Activated naive CD8-positive, alpha-beta T cell treated with anti-CD3 and anti-CD28 coated beads, Interleukin-2, amount 10 ng/mL, durations not matched to agents 7 days and 5 days (primary cell): ENCODE measurements at places on chromosomes 11 and 22.
A peak's percentile ranks its signal among the peaks of the same experiment; 100 is the strongest.

DNA sequence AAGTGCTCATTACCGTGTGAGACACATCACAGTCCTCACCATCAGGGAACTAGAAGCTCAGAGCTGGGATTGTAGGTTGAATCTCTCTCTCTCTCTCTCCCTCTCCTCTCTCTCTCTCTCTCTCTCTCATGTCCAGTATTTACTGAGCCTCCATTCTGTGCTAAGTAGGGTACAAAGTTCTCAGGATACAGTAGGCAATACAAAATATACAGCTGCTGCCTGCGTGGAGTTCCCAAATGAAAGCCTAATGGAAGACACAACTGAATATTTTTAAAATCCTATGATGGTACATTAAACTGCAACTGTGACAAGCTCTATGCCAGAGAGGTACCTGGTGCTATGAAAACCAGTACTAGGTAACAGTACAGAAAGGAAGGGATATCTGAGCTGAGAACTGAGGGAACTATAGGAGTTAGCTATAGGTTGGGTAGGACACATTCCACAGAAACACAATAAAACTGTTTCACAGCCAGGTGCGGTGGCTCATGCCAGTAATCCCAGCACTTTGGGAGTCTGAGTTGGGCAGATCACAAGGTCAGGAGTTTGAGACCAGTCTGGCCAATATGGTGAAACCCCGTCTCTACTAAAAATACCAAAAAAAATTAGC, 9.6 kb upstream of the PRG2 start:
- H3K4me3 ChIP-seq, result no peak overlapping the region
- no peaks in the 10 kb centered on the region for H3K27me3 ChIP-seq
- H3K27ac ChIP-seq, result no peak overlapping the region

DNA sequence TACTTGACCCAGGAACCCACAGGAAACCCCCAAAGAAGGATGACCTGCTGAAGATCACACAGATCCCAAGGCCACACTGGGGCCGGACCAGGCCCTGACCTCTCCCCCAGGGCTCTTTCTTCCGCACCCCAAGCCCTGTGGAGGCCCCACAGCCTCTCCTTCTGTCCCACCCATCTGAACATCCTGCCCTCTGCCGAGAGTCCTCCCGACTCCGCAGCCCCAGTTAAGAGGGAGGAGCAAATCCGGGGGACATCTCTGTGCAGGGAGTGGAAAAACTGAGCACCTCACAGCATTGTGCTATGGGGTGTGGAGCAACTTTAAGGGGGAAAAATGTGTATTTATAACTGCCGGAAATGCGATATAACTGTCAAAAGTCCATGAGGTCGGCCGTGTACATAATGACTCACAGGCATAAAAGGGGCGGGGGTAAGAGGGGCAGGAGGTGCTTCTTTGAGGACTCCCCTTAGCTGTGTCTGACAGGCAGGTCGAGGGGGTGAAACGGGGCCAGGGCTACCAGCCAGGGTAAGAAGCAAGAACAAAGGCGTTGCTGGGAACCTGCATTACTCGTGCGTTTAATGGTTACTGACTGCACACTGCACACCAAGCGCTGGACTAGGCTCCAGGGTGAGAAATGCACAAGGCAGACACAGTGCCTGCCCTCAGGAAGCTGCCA, 57.2 kb downstream of the WNT11 start:
- peaks cover 9% of the 10 kb centered on the region for H3K27me3 ChIP-seq
- no peaks in the 10 kb centered on the region for H3K36me3 ChIP-seq
- H3K27ac ChIP-seq, result no peak overlapping the region
- peaks cover 21% of the 10 kb centered on the region for H3K4me1 ChIP-seq
- no peak for DNase-seq
- H3K4me3 ChIP-seq, result no peak overlapping the region

DNA sequence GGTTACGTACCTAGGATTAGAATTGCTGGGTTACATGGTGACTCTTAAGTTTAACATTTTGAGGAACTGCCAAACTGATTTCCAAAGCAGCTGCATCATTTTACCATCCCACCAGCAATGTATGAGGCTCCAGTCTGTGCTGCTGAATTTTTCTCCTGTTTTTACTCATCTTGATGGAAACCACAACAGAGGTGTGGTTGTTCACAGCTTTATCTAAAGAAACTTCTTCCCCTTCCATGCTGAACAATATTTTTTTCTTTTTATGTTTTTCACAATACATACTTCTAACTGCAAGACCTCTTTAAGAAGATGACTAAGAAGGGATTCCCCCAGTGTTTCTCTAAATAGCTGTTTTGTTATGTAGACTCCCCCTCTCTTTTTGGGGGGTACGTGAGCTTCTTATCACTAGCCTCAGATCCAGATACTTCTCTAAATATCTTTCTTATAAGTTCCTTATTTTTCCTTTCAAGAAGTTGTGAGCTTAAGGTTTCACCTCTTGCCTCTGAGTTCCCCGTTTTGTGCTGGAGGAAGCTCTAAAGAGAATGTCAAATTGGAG, 24.0 kb downstream of the TCP11L1 start:
- peaks cover 17% of the 10 kb centered on the region for H3K4me1 ChIP-seq
- no peaks in the 10 kb centered on the region for H3K27me3 ChIP-seq
- DNase-seq, result no peak

DNA sequence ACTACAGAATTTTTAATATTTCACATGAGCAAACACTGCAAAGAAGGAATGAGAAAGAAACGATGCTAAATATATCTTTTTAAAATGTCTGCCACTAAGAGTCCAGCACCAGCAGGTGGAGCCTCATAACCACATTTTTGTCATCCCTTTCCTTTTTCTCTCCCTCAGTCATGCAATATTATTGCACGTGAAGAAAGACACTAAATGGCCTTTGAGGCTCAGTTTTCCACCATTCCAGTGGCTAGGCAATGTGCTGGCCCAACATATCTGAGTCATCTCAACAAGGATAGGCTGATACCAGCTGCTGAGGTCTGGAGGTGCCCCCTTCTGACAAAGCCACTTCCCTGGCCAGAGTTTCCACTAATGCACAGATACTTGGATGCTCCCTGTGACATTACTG, 1.8 kb downstream of the ALKBH8 start:
- H3K4me1 ChIP-seq, result peaks cover 43% of the 10 kb centered on the region
- H3K4me3 ChIP-seq, result peak overlapping the region; percentile 47
- H3K27me3 ChIP-seq, result no peaks in the 10 kb centered on the region
- peak overlapping the region; percentile 57 for H3K27ac ChIP-seq

- no peak overlapping the region for H3K4me3 ChIP-seq
- peaks cover 28% of the 10 kb centered on the region for H3K27me3 ChIP-seq
- H3K27ac ChIP-seq, result no peak overlapping the region
Observed at GRCh38 chr22:33049119-33049729, 9.0 kb downstream of the SYN3 start.

GRCh38 chr22:41620589-41621098, at the start of gene DESI1:
Gene DESI1, minus strand, starts transcription at chr22:41621043. Its CDS starts 204 bp downstream, at chr22:41620839.
- peaks cover 33% of the 10 kb centered on the region for H3K4me1 ChIP-seq
- peak within 1 kb of the TSS; percentile 98 for H3K27ac ChIP-seq
- H3K4me3 ChIP-seq, result peak within 1 kb of the TSS; percentile 97
- no peak for DNase-seq
- no peaks in the 10 kb centered on the region for H3K27me3 ChIP-seq

- H3K36me3 ChIP-seq, result peaks cover 4% of the 10 kb centered on the region
- H3K27me3 ChIP-seq, result peaks cover 4% of the 10 kb centered on the region
- H3K4me3 ChIP-seq, result peak overlapping the region; percentile 87
- peak overlapping the region; percentile 72 for H3K27ac ChIP-seq
- DNase-seq, result no peak
- H3K4me1 ChIP-seq, result peaks cover 19% of the 10 kb centered on the region
Observed at GRCh38 chr11:440065-441042, 1.5 kb downstream of the ANO9 start.

GRCh38 chr11:8098879-8099278, 17.9 kb downstream of the TUB start:
- no peaks in the 10 kb centered on the region for H3K27me3 ChIP-seq
- no peaks in the 10 kb centered on the region for H3K36me3 ChIP-seq
- no peak for DNase-seq
- H3K4me1 ChIP-seq, result no peaks in the 10 kb centered on the region
- H3K27ac ChIP-seq, result no peak overlapping the region

GRCh38 chr22:47062126-47062525, 299.7 kb downstream of the TBC1D22A start:
- peaks cover 4% of the 10 kb centered on the region for H3K36me3 ChIP-seq
- H3K4me1 ChIP-seq, result no peaks in the 10 kb centered on the region
- no peak overlapping the region for H3K27ac ChIP-seq
- H3K27me3 ChIP-seq, result no peaks in the 10 kb centered on the region
- no peak overlapping the region for H3K4me3 ChIP-seq

DNA sequence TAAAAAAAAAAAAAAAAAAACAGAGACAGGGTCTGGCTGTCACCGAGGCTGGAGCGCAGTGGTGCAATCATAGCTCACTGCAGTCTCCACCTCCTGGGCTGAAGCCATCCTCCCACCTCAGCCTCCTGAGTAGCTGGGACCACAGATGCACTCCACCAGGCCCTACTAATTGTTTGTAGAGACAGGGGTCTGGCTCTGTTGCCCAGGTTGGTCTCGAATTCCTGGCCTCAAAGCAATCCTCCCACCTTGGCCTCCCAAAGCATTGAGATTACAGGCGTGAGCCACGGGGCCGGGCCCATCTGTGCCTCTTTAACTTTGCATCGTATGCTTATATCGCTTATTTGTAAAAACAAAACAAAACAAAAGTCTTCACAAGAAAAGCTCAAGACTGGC, 3.1 kb downstream of the CPT1A start:
- H3K27ac ChIP-seq, result peak overlapping the region; percentile 89
- H3K4me1 ChIP-seq, result peaks cover 35% of the 10 kb centered on the region
- H3K4me3 ChIP-seq, result peak overlapping the region; percentile 89
- no peaks in the 10 kb centered on the region for H3K27me3 ChIP-seq
- DNase-seq, result peak; percentile 53

GRCh38 chr11:110720431-110721275, 8.4 kb upstream of the ARHGAP20 start:
- H3K36me3 ChIP-seq, result no peaks in the 10 kb centered on the region
- no peak overlapping the region for H3K4me3 ChIP-seq
- H3K27ac ChIP-seq, result no peak overlapping the region
- DNase-seq, result no peak

- peak overlapping the region; percentile 33 for H3K4me3 ChIP-seq
- no peaks in the 10 kb centered on the region for H3K36me3 ChIP-seq
- H3K27me3 ChIP-seq, result no peaks in the 10 kb centered on the region
- H3K27ac ChIP-seq, result peak overlapping the region; percentile 90
Observed at GRCh38 chr22:30212996-30213441, 33.5 kb downstream of the LIF start.

DNA sequence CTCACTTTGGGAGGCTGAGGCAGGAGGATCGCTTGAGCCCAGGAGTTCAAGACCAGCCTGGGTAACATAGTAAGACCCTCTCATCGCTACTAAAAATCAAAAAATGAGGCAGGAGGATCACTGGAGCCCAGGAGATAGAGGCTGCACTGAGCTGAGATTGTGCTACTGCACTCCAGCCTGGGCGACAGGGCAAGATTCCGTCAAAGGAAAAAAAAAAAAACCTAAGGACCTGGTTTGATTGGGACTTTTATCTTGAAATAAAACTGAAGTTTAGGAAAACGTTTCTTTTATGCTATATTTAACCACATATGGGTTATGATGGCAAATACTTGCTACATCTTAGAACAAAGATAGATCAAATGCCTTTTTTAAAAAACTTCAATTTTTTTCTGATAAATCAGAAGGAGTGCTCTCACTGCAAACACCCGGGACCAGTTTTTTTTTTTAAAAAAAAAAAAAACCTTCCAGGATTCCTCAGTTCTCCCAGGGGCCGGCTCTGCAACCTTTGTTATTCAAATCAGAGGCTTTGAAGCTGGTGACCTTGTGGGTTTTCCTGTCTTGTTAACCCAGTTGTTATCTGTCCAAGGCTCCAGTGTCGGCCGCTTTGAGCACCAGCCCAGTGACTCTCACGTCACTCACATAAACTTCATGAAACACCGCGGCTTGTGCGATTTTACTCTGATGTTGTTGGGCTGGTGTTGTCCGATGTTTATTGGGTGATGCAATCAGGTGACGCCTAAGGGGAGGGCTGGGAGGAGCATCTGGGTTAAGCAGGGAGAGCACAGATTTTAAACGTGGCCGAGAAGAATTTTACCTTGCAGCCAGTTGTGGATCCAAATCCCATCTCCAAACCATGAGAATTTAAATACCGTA, 24.7 kb upstream of the SLC22A12 start:
- H3K4me3 ChIP-seq, result no peak overlapping the region
- H3K36me3 ChIP-seq, result no peaks in the 10 kb centered on the region
- H3K27me3 ChIP-seq, result no peaks in the 10 kb centered on the region
- no peak overlapping the region for H3K27ac ChIP-seq

DNA sequence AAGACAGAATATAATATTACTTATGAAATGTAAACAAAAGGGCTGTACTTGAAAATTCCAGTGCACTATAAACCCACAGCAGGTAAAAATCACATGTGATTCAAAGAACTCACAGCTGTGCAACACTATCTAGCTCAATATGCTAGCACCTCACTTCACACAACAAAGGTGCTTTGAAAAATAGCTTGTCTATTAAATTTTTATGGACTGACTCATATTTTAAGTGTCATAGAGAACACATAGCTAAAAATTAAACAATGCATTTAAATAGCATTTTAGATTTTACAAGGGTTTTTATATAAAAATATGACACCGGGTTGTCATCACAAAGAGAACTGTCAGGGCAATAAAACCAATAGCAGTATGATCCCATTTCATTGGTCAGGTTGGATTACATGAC, 1390.5 kb upstream of the TENM4 start:
- no peaks in the 10 kb centered on the region for H3K27me3 ChIP-seq
- no peaks in the 10 kb centered on the region for H3K36me3 ChIP-seq
- DNase-seq, result no peak

DNA sequence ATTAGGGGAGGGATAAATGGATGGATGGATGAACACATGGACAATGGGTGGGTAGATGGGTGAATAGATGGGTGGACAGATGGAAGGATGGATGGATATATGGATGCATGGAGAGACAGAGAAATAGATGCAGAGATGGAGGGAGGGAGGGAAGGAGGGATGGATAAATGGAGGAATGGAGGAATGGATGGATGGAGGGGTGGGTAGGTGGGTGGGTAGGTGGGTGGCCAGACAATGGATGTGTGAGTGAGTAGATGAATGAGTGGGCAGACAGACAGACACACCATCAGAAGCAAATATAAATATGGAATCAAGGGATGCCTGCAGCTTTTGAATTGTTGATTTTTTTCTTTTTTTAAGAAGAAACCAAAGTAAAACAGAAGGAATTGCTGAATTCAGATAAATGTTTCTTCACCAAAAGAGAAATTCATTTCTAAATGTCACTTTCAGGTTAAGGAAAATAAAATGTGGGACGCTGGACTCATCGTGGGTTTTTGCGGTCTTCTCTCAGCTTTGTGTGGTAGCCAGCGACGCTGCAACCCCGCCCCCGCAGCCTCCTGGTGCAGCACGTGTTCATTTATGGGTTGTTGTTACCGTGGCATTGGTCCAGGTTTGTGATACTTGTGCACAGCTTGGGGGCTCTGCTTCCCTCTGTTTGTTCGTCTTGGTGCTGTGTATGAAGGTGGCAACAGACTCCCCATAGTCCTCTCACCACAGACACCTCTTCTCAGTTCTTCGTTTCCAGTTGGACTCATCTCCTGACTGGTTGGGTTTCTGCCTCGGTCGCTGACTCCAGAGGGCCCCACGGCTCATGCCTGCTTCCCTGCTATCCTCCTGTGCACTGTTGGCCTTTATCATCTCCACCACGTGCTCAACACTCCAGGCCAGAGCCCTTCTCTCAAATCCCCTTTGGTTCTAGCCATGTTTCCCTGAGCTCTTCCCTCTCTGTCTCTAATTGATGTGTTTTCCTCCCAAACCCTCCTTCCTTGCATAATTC, 76.4 kb downstream of the CDKN1C start:
- H3K27me3 ChIP-seq, result no peaks in the 10 kb centered on the region
- DNase-seq, result peak; percentile 35
- no peak overlapping the region for H3K27ac ChIP-seq
- no peak overlapping the region for H3K4me3 ChIP-seq

GRCh38 chr11:13686776-13687175, 18.3 kb downstream of the FAR1 start:
- no peak overlapping the region for H3K4me3 ChIP-seq
- no peak for DNase-seq
- peaks cover 8% of the 10 kb centered on the region for H3K4me1 ChIP-seq
- no peaks in the 10 kb centered on the region for H3K27me3 ChIP-seq
- peaks cover 34% of the 10 kb centered on the region for H3K36me3 ChIP-seq
